Sigmoid colon (tissue), 7 donors: ENCODE measurements at places on chromosomes 1 and 21.

DNA sequence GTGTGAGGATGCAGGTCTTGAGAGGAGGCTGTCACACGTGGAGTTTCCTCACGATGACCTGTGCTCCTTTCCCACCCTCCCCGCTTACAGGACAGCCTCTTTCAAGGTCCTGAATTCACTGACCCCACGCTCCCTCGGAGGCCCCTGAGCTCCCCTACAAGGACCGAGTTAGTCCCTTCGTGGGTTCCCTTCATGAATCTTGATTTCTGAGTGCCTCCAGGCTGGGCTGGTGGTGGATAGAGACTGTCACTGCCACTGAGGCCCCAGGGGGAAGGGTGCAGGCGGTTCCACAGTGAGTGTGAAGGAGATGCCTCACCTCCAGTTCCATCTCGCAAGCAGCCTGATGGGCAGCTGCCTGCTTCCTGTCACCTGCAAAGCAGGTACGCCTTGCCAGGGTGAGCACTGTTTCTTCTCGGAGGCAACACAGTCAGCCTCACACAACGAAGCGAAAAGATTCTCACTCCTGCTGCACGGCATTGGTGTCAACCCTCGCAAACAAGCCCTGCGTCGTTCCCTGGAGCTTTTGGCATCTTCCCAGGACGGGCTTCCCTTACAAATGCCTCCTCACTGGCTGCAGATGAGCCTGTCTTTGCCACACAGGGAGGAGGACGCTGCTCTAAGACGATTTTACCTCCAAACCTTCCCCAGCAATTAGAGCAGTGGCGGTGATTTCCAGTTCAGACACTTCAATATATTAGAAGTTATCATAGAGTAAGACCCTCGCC, 26.7 kb upstream of the PCP4 start:
- H3K27me3 ChIP-seq: no peaks in the 10 kb centered on the region
- H3K27ac ChIP-seq: no peak overlapping the region
- no peak for DNase-seq
- H3K36me3 ChIP-seq: no peaks in the 10 kb centered on the region
- no peaks in the 10 kb centered on the region for H3K4me1 ChIP-seq

- H3K36me3 ChIP-seq: no peaks in the 10 kb centered on the region
- no peaks in the 10 kb centered on the region for H3K4me1 ChIP-seq
- H3K27me3 ChIP-seq: no peaks in the 10 kb centered on the region
Observed at GRCh38 chr1:185358957-185359356, 41.9 kb upstream of the IVNS1ABP start.

GRCh38 chr1:109148987-109149561, 35.2 kb downstream of the ELAPOR1 start:
- no peaks in the 10 kb centered on the region for H3K27me3 ChIP-seq
- H3K27ac ChIP-seq: no peak overlapping the region
- no peak overlapping the region for H3K4me3 ChIP-seq
- no peaks in the 10 kb centered on the region for H3K4me1 ChIP-seq

GRCh38 chr1:229408458-229409037, 25.3 kb downstream of the ACTA1 start:
- no peak overlapping the region for H3K27ac ChIP-seq
- DNase-seq: no peak
- no peaks in the 10 kb centered on the region for H3K36me3 ChIP-seq
- H3K4me1 ChIP-seq: peaks cover 33% of the 10 kb centered on the region
- no peak overlapping the region for H3K4me3 ChIP-seq
- peaks cover 6% of the 10 kb centered on the region for H3K27me3 ChIP-seq

DNA sequence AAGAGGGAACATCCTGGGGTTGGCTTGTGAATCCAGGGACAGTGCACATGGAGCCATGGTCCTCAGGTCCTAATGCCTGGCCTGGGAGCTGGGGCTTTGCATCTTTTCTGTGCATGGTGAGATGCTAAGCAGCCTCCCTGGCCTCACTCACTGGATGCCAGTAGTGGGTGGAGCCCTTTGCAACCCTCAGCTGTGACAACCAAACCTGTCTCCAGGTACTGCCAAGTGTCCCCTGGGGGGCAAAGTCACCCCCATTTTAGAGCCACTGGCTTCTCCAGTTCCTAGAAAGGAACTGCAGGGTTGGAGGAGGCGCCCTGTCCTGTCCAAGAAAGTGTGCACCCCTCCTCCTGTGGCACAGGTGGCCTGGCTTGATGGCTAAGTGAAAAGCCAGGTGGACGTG, 44.6 kb upstream of the GRIK3 start:
- H3K36me3 ChIP-seq: no peaks in the 10 kb centered on the region
- peaks cover 21% of the 10 kb centered on the region for H3K27me3 ChIP-seq
- no peak overlapping the region for H3K4me3 ChIP-seq
